Aorta (tissue), 5 donors: ENCODE measurements at places on chromosomes 4 and X.
A peak's percentile ranks its signal among the peaks of the same experiment; 100 is the strongest.

DNA sequence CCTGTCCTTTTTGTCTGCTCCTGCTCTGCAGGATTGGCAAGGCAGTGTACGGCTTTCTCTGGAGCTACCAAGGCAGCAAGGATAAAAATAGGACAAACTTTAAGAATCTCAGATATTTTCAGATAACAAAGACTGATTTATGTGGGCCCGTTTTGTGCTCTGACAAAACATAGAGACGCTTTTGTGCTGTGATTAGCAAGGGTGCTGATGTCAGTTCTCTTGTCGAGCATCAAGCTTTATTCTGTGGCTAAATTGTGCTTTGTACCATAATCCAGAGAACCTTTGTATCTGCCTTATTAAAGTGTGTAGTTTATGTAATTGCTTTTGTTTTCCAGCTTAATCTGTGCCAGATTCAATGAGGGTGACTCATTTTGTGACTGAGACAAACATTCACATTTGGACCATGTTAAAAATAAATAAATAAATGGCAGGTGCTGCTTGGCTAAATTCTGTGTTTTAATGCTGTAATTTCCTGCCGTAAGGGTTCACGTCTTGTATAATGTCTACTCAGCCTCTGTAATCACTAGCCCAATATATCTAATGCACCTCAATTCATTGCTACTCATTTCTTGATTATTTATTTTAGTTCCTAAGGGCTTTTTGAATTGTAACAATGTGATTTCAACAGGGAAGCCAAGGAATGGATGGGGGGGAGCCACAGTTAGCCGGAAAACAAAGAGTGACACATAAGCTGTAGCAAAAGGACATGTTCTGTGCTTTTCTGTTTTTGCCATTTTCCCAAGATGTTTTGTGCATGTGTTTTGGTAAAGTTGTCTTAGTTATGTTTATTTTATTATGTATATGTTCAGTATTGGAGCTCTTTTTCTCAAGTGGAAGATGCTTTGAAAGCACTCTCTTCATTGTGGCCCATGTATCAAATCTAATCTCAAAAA is 75.1 kb downstream of the GAB1 start:
- no peaks in the 10 kb centered on the region for H3K27me3 ChIP-seq
- DNase-seq = no peak
- H3K4me1 ChIP-seq = peaks cover 24% of the 10 kb centered on the region

- H3K36me3 ChIP-seq = no peaks in the 10 kb centered on the region
- peaks cover 3% of the 10 kb centered on the region for H3K4me1 ChIP-seq
- no peaks in the 10 kb centered on the region for H3K27me3 ChIP-seq
- no peak overlapping the region for H3K4me3 ChIP-seq
- no peak for DNase-seq
These were observed 63.0 kb upstream of the HHIP start for GRCh38 chr4:144582975-144583374.

DNA sequence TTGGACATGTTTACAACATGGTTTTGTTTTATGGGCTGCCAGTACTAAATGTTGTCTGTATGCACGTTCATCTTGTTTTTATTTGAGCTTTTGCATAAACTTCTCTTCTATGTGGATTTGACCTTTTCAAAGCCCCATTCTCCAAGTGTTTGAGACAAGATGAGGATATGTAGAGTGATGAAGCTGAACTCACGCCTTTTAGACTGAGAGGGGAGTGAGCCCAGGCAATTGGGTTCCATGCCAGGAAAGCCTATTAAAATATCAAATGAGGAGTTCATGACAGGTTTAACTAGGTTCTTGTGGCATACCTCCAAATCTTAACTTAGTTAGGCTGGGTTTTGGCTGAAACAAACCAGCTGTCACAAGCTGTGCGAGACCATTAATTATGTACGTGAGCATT is 170.4 kb upstream of the LDB2 start:
- H3K27me3 ChIP-seq = no peaks in the 10 kb centered on the region
- H3K4me1 ChIP-seq = no peaks in the 10 kb centered on the region
- H3K27ac ChIP-seq = no peak overlapping the region
- no peak overlapping the region for H3K4me3 ChIP-seq

DNA sequence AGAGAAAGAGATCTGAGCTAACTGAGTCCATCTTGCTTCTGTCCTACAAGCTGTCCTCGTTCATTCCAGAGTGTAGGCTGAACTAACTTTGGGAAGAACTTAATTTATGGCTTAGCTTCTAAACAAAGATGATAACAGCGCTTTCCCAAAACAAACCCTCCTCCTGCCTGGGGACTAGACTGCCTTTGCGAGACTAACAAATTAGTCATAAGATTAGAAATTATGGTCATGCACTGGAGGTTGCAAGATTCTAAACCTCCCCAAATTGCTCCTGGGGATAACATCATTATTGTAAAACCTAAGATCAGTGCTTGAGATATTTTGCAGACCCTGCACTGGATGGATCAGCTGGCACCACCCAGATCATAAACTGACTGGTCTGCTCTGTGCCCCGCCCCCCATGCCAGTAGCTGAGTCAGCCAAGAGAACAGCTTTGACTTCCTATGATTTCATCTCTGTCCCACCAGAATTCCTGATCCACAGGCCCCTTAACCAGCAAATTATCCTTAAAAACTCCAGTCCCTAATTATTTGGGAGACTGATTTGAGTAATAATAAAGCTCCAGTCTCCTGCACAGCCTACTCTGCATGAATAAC is 883.3 kb downstream of the TRIML1 start:
- no peaks in the 10 kb centered on the region for H3K36me3 ChIP-seq
- no peaks in the 10 kb centered on the region for H3K27me3 ChIP-seq
- DNase-seq = no peak
- no peaks in the 10 kb centered on the region for H3K4me1 ChIP-seq

DNA sequence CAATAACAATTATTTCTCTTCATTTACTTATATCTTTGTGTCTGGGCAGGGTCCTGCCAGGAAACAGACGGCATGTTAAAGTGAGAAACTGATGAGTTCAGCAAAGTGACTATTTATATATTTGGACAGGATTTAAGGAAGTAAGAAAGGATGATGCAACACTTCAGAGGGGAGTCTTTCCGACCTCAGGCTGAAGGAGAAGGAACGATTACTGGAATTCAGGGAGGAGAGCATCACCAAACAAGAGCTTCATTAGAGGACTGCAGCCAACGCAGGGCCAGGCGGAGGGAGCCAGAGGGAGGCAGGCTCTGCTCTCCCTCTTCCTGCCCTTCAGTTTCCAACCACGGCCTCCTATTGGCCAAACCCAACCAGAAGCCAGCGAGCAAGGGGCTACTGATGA is 1.5 kb upstream of the TLR7 start:
- H3K27ac ChIP-seq = no peak overlapping the region
- no peaks in the 10 kb centered on the region for H3K27me3 ChIP-seq

GRCh38 chr4:153143527-153144348 is 60.5 kb upstream of the TRIM2 start:
- no peak overlapping the region for H3K4me3 ChIP-seq
- H3K27me3 ChIP-seq = no peaks in the 10 kb centered on the region
- no peaks in the 10 kb centered on the region for H3K36me3 ChIP-seq

DNA sequence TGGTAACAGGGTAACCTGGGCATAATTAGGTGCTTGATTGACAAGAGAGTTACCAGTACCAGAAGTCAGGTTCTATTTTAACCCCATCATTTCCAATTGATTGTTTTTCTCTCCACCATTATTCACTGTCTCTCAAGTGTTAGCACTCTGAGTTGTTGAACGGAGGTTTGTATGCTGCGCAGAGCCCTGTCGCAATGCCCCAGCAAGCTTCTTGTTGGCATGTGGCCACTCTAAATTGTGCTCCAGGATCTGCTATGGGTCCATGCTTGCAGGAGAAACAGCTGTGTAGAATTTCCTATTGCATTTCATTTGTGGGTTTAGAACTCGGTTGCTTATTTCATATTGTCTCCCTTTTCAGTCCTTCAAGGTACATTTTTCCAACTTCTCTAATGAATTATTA is 98.2 kb downstream of the KLHL8 start:
- no peaks in the 10 kb centered on the region for H3K4me1 ChIP-seq
- no peak for DNase-seq
- no peak overlapping the region for H3K27ac ChIP-seq
- no peaks in the 10 kb centered on the region for H3K27me3 ChIP-seq
- H3K4me3 ChIP-seq = no peak overlapping the region

- H3K4me3 ChIP-seq = no peak overlapping the region
- no peaks in the 10 kb centered on the region for H3K27me3 ChIP-seq
- DNase-seq = no peak
- H3K4me1 ChIP-seq = no peaks in the 10 kb centered on the region
These were observed 16.5 kb upstream of the STOX2 start for GRCh38 chr4:183888564-183888963.

- H3K4me1 ChIP-seq = no peaks in the 10 kb centered on the region
- no peaks in the 10 kb centered on the region for H3K36me3 ChIP-seq
- peak; percentile 75 for DNase-seq
- H3K27ac ChIP-seq = no peak overlapping the region
These were observed 220.1 kb downstream of the AFAP1 start for GRCh38 chr4:7719354-7720174.

DNA sequence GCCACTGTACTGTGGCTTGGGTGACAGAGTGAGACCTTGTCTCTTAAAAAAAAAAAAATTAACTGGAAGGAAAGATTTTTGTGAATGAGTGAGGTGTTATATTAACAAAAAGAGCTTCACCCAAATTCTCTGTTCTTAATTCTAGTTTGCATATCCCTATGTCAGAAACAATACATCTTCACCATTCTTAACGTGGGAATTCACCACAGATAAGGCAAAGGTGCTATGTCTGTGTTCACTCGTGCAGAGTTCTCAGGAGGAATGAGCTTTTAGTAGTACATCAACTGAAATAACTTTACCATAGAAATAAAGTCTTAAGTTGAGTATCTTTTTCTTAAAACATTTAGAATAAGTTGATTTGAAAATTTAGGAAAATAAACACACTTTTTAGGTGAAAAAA is 135.1 kb downstream of the RAPGEF2 start:
- no peak overlapping the region for H3K27ac ChIP-seq
- H3K4me3 ChIP-seq = no peak overlapping the region
- H3K27me3 ChIP-seq = no peaks in the 10 kb centered on the region
- DNase-seq = no peak
- H3K4me1 ChIP-seq = no peaks in the 10 kb centered on the region

- H3K27ac ChIP-seq = no peak overlapping the region
- DNase-seq = no peak
- H3K36me3 ChIP-seq = no peaks in the 10 kb centered on the region
- H3K4me1 ChIP-seq = no peaks in the 10 kb centered on the region
- no peak overlapping the region for H3K4me3 ChIP-seq
- H3K27me3 ChIP-seq = no peaks in the 10 kb centered on the region
These were observed 203.2 kb downstream of the LAS1L start for GRCh38 chrX:65331371-65331770.
